CD4-positive, alpha-beta T cell treated with Interleukin-2 at 100 ng/mL for 4 hours (primary cell): ENCODE measurements at places on chromosomes 1 and 21.

DNA sequence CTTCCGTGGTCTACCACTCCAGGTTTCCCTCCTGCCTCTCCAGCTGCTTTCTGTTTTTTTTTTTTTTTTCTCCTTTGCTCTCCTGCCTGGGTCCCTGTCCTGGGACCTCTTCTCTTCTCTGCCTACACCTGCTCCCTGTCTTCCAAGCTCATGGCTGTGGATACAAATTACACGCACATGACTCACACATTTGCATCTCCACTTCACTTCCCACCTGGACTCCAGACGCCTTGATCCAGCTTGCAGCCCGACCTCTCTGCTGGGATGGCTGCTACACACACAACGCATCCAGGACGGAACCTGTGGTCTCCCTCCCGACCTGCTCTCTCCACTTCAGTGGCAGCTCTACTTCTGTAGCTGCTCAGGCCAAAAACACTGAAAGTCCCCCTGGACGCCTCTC is 44.4 kb upstream of the B3GALT5 start:
- DNase-seq = no peak

DNA sequence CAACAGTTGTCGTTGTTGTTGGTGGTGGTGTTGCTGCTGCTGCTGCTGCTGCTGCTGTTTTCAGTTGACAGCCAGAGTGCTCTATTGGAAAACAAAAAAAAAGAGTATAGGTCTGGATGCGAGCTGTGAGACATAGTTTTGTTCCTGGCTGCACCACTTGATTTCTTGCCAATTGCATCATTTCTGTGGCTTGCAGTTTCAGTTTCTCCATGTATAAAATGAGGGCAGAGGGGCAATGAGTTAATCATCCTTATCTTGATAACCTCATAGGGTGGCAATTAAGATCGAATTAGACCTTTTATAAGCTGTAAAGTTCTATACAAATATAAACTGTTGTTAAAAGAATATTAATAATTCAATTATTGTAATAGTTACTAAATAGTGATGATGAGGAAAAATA is 156.7 kb downstream of the DMRTA2 start:
- no peak for DNase-seq

- DNase-seq = no peak
Measured at GRCh38 chr1:63592536-63593302, 492 bp upstream of the PGM1 start.

DNA sequence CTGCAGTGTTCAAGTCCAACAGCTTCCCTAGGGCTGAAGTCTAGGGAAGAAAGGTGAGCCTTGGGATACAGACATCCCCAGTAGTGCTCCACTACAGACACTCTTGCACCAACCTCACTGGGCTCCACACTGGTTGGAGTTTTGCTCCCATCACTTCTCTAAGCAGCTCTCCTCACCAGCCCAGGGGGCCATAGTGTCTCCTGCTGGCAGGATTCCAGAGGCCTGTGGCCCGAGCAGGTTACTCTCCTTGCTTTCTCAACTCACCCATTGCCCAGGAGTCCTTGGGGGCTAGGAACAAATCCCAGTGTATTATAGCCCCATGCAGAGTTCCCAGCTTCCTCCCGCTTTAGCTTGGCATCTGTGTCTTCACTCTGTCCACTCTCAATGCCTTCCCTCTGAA is 52.8 kb downstream of the IFI44 start:
- no peak for DNase-seq

- no peak for DNase-seq
Measured at GRCh38 chr1:203152158-203153034, 23.2 kb downstream of the MYBPH start.

DNA sequence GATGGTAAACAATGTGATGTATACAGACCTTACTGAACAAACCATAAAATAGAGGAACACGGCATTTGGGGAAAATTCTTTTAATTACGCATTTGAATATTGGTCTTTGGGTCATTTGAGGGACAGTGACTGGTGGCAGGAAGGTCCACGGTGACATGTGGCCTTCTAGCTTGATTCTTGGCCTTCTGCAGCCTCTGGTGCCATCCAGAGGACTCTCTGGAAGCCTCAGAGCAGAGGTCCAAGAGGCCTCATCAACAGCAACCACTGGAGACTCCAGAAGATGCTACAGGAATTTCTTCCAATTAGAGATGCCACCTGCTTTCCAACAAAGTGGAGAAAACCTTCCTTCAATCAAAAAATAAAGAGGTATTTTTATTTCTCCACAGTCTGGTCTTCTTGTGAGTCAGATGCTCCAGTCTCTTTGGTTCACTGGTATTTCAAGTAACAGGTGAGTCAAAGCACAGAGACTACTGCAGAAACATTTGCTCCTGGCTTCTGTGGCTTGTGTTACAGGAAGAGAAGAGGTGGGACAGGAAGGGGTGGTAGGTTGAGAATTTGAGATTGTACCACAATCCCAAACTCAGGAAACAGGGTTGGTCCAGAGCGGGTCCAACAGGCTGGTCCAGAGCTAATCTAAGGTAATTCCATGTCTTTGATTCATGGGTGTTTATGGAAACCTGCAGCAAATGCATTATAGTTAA is 2.7 kb upstream of the F5 start:
- peak; percentile 38 for DNase-seq

DNA sequence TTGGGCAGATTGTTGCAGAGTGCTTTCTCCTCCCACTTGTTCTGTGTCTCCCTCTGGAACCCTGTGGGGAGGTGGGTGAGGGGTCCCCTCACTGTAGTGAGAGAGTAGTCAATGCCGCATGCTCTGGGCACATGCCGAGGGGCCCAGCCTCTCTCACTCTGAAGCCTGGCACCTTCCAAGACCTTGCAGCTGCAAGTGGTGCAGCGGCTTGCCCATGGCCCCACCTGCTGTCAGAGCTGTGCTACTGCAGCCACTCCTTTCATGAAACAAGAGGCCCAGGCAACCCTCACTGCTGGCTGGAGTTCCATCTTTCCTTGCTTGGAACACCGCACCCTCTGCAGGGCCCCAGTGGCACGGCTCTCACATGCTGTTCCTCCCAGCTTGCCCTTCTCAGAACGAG is 58.4 kb upstream of the COL6A1 start:
- peak; percentile 59 for DNase-seq

GRCh38 chr1:159817276-159818041 is 9.2 kb upstream of the SLAMF8 start:
- DNase-seq = no peak

DNA sequence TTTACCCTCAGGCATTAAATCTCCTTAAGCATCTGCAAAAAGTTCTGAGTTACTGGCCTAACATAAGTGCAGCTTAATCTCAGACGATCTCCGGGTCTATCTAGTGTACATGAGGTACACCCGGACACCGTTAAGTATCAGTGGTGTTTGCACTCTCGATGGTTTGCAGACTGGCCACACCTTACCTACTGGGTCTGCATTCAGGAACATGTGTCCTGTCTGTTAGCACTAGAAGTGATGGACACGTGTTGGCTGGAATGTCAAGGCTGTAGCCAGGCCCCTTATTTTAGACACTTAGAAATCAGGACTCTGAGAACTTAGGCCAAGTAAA is 783 bp upstream of the AGL start:
- no peak for DNase-seq

- DNase-seq = no peak
Measured at GRCh38 chr1:4622821-4623220, 31.6 kb upstream of the AJAP1 start.
